ENCODE measurements at places on chromosomes 7 and 10.

- no peak for DNase-seq
Observed at GRCh38 chr7:104972500-104972899, 41.5 kb upstream of the KMT2E start.

DNA sequence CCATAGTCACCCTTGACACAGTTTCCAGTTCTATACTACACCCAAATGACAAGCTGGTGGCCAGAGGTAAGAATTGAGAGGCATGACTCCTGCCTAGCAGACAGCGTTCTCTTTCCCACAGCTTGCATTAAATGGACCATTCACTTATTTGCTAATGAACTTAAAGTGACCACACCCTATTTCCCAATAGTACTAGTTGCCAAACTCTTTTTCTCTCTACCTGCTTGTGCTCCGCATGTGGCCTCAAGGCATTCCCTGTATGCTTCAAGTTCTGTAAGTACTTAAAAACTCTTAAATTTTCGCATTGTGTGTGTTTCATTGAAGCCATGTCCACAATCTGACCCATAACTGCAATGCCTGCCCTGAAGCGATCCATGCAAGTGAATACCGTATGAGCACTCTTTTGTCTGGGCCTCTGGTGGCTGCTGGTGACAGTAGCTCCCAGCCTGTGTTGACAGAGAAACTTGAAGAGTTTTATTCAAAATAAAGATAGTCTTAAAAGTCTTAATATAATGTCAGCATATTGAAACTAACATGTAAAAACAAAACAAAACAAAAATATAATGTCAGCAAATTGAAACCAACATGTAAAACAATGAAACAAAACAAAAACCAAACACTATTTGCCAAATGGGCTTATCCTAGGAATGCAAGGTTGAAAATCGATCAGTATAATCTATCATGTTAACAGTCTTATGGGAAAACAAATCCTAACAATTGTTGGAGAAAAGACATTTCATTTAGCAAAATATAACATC is 73.6 kb downstream of the CCSER2 start:
- no peak for DNase-seq

GRCh38 chr7:3916146-3916545 is 615.1 kb downstream of the SDK1 start:
- no peak for DNase-seq

- no peak for DNase-seq
Observed at GRCh38 chr10:83725567-83725966, 413.7 kb upstream of the GHITM start.

- DNase-seq = no peak
Observed at GRCh38 chr7:42931447-42931833, 534 bp downstream of the PSMA2 start.
